Kidney capillary endothelial cell (primary cell): ENCODE measurements at places on chromosomes 12 and 14.
A peak's percentile ranks its signal among the peaks of the same experiment; 100 is the strongest.

GRCh38 chr12:102675672-102676071, 195.3 kb upstream of the IGF1 start:
- no peak for DNase-seq

DNA sequence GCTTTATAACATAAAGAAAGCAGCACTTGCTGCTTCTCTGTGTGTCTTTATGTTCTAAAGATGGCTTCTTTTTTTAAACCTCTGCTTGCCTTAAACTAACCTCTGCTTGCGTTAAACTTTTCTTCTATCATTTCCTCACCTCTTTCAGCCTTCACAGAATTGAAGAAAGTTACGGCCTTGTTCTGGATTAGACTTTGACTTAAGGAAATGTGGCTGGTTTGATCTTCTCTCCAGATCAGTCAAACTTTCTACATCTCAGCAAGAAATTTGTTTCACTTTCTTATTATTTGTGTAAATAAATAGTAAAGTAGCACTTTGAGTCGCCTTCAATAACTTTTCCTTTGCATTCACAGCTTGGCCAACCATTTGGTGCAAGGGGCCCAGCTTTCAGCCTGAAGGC, 64.2 kb downstream of the CMAS start:
- DNase-seq: no peak

- DNase-seq: no peak
Measured at GRCh38 chr12:119576118-119576810, 17.3 kb upstream of the TMEM233 start.

- DNase-seq: no peak
Measured at GRCh38 chr12:49491823-49492222, 47.0 kb upstream of the KCNH3 start.

GRCh38 chr14:49951691-49952345, 58.9 kb downstream of the ARF6 start:
- DNase-seq: no peak

GRCh38 chr14:105107781-105108515, 42.7 kb upstream of the GPR132 start:
- DNase-seq: no peak

DNA sequence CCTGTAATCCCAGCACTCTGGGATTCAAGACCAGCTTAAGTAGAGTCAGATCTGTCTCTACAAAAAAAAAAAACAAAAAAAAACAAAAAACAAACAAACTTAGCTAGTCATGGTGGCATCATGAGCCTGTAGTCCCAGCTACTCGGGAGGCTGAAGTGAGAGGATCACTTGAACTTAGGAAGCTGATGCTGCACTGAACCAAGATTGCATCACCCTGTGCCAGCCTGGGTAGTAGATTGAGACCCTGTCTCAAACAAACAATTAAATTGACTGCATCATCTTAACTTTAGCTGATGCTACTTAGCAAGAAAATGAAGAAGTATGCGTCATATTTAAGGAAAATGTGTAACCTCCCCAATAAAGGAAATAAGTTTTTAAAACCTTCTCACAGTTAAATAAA, 136.6 kb upstream of the ATXN7L3B start:
- no peak for DNase-seq

DNA sequence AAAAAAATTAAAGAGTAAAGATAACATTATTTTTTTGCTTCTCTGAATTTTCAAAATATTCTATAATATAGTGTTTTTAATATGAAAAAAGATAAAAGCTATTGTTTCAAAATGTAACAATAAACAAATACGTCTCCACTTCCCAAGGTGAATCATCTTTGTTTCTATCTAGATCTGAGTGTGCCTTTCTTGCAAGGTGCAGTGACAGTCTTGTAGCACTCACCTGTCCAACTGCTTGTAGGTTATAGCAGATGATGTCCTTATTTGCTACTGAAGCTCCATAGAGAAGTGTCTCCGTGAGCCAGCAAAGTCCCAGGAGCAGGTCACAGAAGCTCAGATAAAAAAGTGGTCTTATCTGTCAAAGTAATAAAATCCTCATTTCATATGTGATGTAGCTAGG, 21.4 kb downstream of the TMEM116 start:
- DNase-seq: no peak

- DNase-seq: no peak
Measured at GRCh38 chr14:89304972-89305703, 111.9 kb downstream of the FOXN3 start.

DNA sequence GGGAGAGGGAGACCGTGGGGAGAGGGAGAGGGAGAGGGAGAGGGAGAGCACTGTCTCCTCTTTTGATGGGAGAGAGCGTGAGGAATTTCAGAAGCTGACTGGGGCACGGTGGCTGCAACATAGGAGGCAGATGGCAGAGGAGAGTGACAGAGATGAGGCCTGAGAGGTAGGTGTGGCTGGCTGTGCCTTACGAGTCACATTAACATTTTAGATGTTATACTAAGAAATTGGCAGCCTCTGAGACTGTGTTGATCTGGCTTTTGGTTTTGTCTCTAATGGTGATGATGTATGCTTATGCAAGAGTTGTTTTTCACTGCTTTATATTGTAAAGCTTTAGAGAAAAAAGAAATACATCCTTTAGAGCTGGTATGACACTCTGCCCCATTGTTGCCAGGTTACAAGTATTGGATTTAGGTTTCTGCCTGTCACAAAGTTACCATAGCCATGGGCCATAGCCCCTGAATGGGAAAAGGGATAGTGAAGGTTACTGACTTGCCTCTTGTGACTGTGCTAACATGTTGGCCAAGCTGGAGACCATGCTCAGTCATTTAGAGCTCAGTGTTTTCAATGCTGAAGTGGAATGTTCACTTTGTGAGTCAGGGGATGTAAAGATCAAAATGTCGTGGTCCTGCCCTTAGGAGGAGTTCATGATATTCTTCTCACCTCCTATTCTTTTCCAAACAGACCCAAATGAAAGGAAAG, 186.2 kb downstream of the SYNE2 start:
- no peak for DNase-seq

GRCh38 chr12:109088818-109089217, 4.5 kb downstream of the ALKBH2 start:
- DNase-seq: no peak

DNA sequence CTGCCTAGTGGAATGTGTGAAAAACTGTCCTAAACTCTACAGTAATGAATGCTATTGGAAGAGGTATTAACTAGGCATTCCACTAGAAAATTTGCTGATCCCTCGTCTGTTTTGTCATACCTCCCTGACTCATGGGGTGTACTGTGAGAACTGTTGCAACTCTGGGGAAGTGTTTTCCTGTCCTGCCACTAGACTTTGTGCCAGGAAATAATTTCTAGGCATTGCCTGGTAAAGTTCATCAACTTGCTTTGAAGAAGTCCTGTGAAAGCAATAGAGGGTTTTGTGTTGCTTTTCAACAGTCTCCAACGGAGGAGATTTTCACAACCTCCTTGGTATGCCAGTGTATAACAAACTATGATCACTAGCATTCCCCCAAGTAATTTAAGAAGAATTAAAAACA, 139.9 kb downstream of the AKAP6 start:
- peak; percentile 63 for DNase-seq

GRCh38 chr12:109727746-109728726, 14.4 kb downstream of the FAM222A start:
- no peak for DNase-seq

- no peak for DNase-seq
Measured at GRCh38 chr12:62912644-62913043, 22.3 kb downstream of the PPM1H start.

- DNase-seq: no peak
Measured at GRCh38 chr12:75812271-75813018, 219.1 kb downstream of the PHLDA1 start.

- DNase-seq: no peak
Measured at GRCh38 chr14:98704441-98704840, 567.6 kb downstream of the BCL11B start.

DNA sequence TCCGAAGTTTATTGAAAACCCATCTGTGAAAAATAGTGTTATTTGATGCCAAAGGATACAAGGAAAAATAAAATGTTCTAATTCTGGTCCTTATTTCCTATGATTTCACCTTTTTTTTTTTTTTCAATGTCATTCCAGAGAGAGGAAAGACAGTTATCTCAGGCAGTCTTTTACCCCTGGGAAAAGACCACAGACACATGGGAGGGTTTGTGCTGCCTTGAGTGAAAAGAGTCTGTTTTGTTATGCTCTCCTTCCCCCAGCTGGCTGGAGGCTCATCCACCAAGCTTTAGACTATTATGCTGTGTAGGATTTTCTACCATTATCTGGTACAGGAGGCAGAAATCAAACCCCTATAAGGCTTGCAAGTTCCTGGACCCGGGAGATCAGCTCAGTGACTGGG, 151.8 kb downstream of the CRADD start:
- no peak for DNase-seq

- DNase-seq: peak; percentile 19
Measured at GRCh38 chr12:58443273-58443980, 476.9 kb downstream of the LRIG3 start.

- DNase-seq: no peak
Measured at GRCh38 chr14:51479584-51480325, 172.0 kb upstream of the FRMD6 start.

GRCh38 chr12:85441741-85442140, 161.7 kb downstream of the ALX1 start:
- DNase-seq: no peak

DNA sequence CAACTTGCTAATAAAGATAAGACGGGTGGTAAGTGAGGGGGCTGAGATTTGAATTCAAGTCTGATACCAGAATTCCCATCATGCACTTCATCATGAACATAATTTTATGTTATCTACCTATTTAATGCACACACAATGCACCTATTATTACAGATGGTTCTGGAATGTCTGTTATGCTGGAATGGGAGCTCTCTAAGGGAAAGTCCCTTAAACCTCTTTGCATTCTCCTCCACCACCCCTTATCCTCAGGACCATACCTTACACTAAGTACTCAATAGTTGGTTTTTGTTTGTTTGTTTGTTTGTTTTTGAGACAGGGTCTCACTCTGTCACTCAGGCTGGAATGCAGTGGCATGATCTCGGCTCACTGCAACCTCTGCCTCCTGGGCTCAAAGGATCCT, 7.0 kb upstream of the MSI1 start:
- DNase-seq: no peak

DNA sequence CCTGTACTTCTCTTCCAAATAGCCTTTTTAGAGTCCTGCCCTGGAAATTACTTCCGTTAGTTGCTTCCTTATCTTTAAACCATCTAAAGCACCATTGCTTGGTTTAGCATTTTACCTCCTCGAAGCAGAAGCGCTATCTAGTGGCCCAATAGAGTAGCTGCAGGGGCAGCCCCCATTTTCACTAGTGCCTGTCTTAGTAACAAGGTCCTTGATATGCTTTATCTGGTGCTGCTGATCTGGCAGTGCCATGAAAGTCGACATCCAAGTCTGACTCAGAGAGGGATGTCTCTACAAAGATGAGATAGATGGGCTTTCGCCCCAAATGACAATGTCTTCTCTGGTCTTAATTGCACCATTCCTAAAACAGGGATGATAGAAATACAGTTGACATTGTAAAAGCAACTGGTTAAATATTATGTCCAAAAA, 25.0 kb upstream of the CIT start:
- DNase-seq: peak; percentile 69

GRCh38 chr12:123571343-123571813, 13.0 kb upstream of the TMED2 start:
- DNase-seq: no peak

DNA sequence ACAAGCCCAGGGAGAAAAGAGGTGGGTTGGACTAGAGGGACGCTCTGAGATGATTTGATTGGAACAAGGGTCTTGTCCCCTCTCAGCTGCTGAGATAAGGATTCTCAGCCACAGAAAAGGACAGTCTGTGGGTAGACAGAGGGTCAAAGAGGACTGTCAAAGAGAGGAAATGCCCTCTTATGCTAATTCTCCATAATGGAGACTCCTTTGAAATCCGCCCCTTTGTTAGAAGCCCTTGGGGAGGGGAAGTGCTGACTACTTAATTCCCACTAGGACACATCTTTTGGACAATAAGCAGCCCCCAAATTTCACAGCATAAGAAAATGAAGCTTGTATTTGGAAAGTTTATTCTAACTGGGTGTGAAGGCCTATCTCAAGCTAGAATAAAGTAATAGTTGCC, 176.6 kb downstream of the KTN1 start:
- DNase-seq: no peak

GRCh38 chr12:98373025-98373554, 142.3 kb upstream of the TMPO start:
- peak; percentile 65 for DNase-seq

DNA sequence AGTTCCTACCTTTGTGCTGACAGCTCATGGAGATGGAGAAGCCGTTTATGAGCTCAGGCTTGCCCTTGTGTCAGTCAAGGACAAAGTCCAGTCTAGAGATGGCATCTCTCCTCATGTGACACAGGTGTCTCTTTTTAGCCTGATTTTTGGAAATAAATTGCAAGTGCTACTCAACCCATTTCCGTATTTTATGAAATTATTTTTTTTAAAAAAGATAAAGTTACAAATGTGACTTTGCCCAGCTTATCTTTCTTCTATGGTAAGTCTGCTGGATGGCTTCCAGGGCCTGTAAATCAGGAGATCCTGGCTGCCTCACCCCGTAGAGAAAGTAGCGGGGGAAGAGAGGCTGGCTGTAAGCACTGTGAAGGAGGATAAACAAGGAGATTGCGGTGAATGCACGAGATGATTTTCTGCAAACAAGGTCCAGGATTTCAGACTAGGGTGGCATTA, 169.7 kb downstream of the MYRFL start:
- DNase-seq: no peak

GRCh38 chr12:30515351-30515750, 180.3 kb downstream of the IPO8 start:
- peak; percentile 3 for DNase-seq

- no peak for DNase-seq
Measured at GRCh38 chr14:68099495-68100045, 280.0 kb downstream of the RAD51B start.

GRCh38 chr12:66071549-66071948, 59.0 kb downstream of the LLPH start:
- no peak for DNase-seq

DNA sequence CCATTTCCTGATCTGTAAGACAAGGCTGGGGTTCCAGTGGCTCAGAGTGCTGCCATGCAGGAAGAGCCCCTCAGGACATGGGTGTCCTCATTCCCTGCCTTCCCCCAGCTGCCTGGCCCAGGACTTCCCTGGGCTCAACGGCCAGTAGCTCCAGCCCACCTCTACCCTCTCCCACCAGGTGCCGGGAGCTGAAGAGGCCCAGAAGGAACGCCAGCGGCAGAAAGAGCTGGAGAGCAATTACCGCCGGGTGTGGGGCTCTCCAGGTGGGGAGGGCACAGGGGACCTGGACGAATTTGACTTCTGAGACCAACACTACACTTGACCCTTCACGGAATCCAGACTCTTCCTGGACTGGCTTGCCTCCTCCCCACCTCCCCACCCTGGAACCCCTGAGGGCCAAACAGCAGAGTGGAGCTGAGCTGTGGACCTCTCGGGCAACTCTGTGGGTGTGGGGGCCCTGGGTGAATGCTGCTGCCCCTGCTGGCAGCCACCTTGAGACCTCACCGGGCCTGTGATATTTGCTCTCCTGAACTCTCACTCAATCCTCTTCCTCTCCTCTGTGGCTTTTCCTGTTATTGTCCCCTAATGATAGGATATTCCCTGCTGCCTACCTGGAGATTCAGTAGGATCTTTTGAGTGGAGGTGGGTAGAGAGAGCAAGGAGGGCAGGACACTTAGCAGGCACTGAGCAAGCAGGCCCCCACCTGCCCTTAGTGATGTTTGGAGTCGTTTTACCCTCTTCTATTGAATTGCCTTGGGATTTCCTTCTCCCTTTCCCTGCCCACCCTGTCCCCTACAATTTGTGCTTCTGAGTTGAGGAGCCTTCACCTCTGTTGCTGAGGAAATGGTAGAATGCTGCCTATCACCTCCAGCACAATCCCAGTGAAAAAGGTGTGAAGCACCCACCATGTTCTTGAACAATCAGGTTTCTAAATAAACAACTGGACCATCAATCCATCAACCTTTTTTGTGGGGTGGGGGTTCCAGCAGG, 17.6 kb downstream of the AGAP2 start:
- DNase-seq: no peak
